CD4-positive, alpha-beta T cell treated with Interleukin-6 for 4 hours (primary cell): ENCODE measurements at places on chromosomes 2 and 18.

GRCh38 chr2:18159896-18160295 is 281.4 kb downstream of the KCNS3 start:
- no peak for DNase-seq

DNA sequence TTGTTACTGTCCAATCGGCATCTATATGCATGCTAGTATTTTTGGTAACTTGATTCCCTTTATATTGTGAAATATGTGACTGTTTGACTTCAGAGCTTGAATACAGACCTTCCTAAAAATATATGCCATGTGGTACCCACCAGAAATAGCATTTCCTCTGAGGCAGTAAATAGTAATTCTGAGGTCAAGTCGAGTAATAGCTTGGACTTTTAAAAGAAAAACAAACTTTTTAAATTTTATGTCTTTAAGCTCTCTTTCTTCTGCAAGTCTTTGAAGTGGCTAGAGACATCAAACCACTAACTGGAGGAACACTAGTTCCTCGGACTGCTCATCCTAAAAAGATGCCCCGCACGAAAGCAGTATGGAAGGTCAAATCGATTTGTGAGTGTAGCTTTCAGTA is 396.8 kb upstream of the SLC14A2 start:
- no peak for DNase-seq

GRCh38 chr18:25187521-25188192 is 164.3 kb downstream of the ZNF521 start:
- no peak for DNase-seq

DNA sequence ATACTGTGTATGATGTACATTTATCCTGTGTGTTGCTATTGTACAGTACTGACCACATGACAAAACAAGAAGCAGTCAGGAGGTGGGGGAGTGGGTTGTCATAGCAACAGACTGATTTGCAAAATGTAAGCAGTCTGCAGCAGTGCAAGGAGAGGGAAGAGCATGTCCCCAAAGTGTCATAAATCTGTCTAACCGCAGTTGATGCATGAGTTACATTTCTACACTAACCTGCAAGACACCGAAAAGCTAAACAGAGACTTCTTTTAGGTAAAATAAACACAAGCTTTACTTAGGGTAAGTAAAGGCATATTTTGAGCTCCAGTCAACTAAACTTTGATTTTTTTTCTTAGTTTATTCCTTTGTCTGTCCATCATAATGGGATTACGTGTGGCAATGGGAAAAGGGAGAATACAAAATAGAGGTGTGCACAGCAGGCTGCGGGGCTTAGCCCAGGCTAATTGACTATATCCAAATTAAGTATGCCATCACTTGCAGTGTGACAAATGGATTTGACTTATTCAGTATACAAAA is 134.5 kb downstream of the MEIS1 start:
- no peak for DNase-seq

DNA sequence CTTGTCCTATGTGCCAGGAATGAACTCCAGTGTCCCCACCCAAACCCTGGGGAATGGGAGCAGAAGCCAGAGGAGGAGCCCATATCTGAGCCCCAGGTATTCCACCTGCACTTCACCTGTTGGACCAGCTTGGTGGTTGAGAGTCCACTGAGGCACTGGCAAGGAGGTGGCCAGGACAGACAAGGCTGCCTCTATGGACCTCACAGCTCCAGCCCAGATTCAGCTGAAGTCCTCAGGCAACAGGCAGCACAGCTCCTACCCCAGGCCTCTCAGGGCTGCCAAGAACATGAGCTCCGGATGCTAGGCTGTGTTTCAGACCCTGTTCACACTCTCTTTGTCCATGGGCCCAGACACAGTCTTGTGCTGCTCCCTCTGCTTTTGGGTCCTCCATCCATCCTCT is 2.9 kb upstream of the IL1F10 start:
- DNase-seq = no peak
